ENCODE measurements at places on chromosomes 3 and 15. TPM values are rescaled to one million over a fixed set of nuclear protein-coding genes. Genes with fewer than 3 reads are reported as not detected.

Gene SLC9C1
- total RNA-seq = not detected

GRCh38 chr15:68589053-68589452, 10.3 kb downstream of the CORO2B start:
- H3K27ac ChIP-seq = no peak overlapping the region
- no peak overlapping the region for H3K4me3 ChIP-seq
- no peaks in the 10 kb centered on the region for H3K4me1 ChIP-seq
- no peaks in the 10 kb centered on the region for H3K36me3 ChIP-seq
- no peaks in the 10 kb centered on the region for H3K27me3 ChIP-seq

DNA sequence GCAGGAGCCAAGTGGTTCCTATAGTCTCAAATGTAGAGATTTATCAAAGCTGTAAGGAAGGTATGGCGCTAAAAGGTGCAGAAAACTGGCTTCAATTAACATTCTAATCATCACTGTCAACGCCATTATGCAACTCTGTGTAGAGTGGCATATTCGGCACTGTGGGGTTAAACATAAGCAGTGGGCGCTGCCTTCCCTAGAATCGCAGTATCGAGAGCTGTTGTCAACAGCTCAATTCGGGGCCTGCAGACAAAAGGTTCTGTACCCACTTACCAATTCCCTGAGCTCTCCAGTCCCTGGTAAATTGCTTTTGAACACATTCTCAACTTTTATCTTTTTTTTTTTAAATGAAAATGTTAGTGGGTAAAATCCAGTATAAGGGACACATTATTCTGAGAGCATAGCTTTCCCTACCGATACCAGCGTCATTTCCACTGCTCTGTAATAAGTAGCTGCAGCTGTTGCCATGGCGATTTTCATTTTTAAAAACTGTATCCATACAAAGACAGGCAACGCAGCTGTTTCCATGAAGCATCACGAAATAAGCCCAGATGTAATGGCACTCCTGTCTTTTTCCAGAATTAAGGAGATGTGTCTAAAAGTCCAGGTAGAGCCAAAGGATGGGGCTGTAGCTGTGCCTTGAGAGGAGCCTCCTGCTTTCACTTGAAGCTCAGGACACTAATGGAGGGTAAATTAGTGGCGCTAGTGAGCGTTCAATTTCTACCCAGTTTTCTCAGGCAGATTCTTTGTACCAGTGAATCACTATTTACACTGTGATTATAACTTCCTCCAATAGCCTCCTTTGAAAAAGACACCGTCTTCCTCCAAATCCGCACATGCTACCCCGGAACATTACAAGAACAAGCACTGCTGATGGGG, 250.3 kb downstream of the SLC9A9 start:
- DNase-seq = no peak
- no peaks in the 10 kb centered on the region for H3K4me1 ChIP-seq
- H3K27ac ChIP-seq = no peak overlapping the region
- H3K36me3 ChIP-seq = no peaks in the 10 kb centered on the region

- H3K4me3 ChIP-seq = no peak overlapping the region
- no peaks in the 10 kb centered on the region for H3K27me3 ChIP-seq
- H3K4me1 ChIP-seq = no peaks in the 10 kb centered on the region
- H3K36me3 ChIP-seq = no peaks in the 10 kb centered on the region
- DNase-seq = no peak
Observed at GRCh38 chr3:58260733-58261132, 23.1 kb downstream of the ABHD6 start.

DNA sequence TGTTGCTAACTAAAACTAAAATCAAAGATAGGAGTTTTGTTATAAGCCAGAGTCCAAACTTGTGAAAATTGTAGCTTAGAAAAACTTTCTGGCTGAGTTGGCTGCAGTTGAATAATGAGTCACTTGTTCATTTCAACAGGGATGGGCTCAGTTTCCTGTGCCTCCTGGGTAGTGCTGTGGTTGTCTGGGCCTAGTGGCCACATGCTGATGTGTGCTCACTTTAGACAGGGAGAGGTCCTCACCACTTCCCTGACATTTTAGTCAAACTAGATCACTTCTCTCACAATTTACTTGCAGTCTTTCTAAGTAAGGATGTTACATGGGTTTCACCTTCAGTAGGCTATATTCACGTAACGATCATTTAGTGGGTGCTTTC, 6.3 kb upstream of the UBE2Q2 start:
- no peaks in the 10 kb centered on the region for H3K36me3 ChIP-seq
- peak; percentile 39 for DNase-seq
- no peaks in the 10 kb centered on the region for H3K4me1 ChIP-seq
- H3K27ac ChIP-seq = no peak overlapping the region
- no peaks in the 10 kb centered on the region for H3K27me3 ChIP-seq

GRCh38 chr3:52609316-52609815, 73.0 kb downstream of the UQCC5 start:
- H3K27ac ChIP-seq = no peak overlapping the region
- H3K4me1 ChIP-seq = no peaks in the 10 kb centered on the region
- H3K36me3 ChIP-seq = peaks cover 8% of the 10 kb centered on the region

- no peaks in the 10 kb centered on the region for H3K27me3 ChIP-seq
- no peaks in the 10 kb centered on the region for H3K36me3 ChIP-seq
- H3K4me1 ChIP-seq = no peaks in the 10 kb centered on the region
- H3K4me3 ChIP-seq = no peak overlapping the region
Observed at GRCh38 chr3:3998140-3998922, 199.1 kb downstream of the LRRN1 start.

- peak overlapping the region; percentile 64 for H3K27ac ChIP-seq
- H3K27me3 ChIP-seq = no peaks in the 10 kb centered on the region
- peak overlapping the region; percentile 37 for H3K4me3 ChIP-seq
- H3K36me3 ChIP-seq = no peaks in the 10 kb centered on the region
Observed at GRCh38 chr15:25811481-25811906, 51.6 kb downstream of the ATP10A start.

- no peak overlapping the region for H3K4me3 ChIP-seq
- H3K4me1 ChIP-seq = peaks cover under 1% of the 10 kb centered on the region
- DNase-seq = no peak
- H3K36me3 ChIP-seq = peaks cover 28% of the 10 kb centered on the region
- no peaks in the 10 kb centered on the region for H3K27me3 ChIP-seq
Observed at GRCh38 chr3:45960289-45960688, 17.0 kb downstream of the CXCR6 start.

Data from naive thymus-derived CD4-positive, alpha-beta T cell (primary cell).